Endothelial cell of coronary artery (primary cell): ENCODE measurements at places on chromosomes 2 and 18. TPM values are rescaled to one million over a fixed set of nuclear protein-coding genes. Genes with fewer than 3 reads are reported as not detected.

The TLX2 gene
- not detected in 2 replicates for total RNA-seq

The SMCHD1 gene
- 56.0 and 76.1 TPM in 2 replicates for total RNA-seq

The EFEMP1 gene
- total RNA-seq = 2,267 and 3,166 TPM in 2 replicates

The OBSL1 gene
- total RNA-seq = 16.5 and 22.0 TPM in 2 replicates

The RFTN2 gene
- 3.8 and 5.1 TPM in 2 replicates for total RNA-seq

The TMEM182 gene
- 0.36 and 0.85 TPM in 2 replicates for total RNA-seq

The OTX1 gene
- 0.27 and 0.28 TPM in 2 replicates for total RNA-seq

The ANTXR1 gene
- 4.0 and 18.4 TPM in 2 replicates for total RNA-seq

The UGT1A5 gene
- total RNA-seq = not detected in 2 replicates

The POTEI gene
- 0.09 TPM in 2 replicates for total RNA-seq

The ST8SIA5 gene
- under 0.01 TPM in 1 of 2 replicates, not detected in the other for total RNA-seq

The ASB18 gene
- total RNA-seq = not detected in 2 replicates

The DES gene
- total RNA-seq = not detected in 2 replicates

The ANKAR gene
- total RNA-seq = 3.5 and 4.3 TPM in 2 replicates
